ENCODE measurements at places on chromosomes 11 and 22.
A peak's percentile ranks its signal among the peaks of the same experiment; 100 is the strongest.

DNA sequence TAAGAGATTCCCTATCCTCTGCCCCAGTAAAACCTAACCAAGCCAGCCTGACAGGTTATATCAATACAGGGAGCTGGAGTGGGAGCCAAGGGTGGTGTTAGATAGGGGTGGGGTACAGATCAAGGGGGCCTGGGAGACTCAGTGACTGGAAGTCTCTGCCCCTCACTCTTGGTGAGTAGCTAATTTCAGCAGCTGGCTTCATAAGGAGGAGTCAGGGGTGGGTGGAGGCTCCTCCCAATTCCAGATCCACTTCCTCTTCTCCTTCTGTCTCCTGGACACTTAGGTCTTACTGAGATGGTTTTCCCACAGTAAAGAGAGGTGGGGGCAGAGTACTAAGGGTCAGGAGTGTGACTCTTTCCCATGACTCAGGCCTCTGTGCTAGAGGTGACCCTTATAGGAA is 1.1 kb upstream of the VSIG2 start:
- DNase-seq: no peak

DNA sequence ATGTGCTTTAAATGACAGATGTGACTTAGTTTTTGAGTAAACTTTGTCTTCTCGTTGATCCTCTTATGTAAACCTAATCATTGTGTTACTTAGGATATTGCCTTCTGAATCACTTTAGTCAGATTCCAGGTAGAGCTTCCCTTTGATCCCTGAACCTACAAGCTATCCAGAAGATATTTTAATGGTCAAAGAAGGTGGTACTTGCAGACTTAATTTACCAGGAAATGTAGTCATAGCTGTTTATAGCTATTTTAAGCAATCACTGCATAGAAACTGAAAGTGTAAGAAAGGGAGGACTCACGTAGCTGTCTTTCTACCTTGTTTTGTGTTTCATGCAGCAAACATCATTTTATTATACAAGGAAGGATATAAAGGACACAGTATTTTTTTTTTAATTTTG is 189.5 kb downstream of the DDX10 start:
- DNase-seq: no peak

DNA sequence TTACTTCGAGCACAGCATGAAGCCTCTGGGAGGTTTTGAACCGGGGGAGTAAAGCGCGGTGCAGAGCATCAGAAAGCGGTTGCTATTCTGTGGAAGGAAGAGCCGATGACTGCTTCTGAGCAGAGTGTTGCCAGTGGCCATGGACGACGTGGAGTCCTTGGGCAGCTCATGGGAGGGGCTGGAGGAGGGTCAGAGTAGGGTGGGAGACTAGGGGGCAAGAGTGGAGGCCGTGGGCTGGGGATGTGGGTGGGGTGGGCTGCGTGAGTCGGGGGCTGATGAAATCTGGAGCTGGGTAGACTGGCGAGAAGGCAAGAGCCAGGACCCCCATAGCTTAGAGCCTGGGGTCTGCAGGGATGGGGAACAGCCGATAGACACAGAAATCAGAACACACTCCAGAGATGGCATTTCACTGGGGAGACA is 40.2 kb downstream of the TBC1D22A start:
- DNase-seq: no peak

DNA sequence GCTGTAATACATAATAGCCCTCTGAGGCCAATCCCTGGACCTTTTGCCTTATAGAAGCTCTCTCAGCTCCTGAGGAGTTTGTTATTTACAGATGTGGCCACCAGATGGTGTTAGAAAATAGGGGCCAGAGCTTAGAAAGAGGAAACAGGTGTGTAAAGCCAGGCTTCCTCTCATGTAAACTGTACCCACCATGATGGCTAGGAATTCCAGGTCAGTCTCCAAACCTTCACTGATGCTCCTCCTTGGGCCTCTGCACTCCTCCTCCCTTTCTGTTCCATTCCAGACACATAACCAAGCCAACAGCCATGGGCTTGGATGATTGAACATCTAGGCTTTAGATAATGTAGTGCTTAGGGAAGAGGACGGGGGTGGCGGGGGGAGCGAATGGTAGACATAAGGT is 39.7 kb downstream of the USP35 start:
- DNase-seq: peak; percentile 63

DNA sequence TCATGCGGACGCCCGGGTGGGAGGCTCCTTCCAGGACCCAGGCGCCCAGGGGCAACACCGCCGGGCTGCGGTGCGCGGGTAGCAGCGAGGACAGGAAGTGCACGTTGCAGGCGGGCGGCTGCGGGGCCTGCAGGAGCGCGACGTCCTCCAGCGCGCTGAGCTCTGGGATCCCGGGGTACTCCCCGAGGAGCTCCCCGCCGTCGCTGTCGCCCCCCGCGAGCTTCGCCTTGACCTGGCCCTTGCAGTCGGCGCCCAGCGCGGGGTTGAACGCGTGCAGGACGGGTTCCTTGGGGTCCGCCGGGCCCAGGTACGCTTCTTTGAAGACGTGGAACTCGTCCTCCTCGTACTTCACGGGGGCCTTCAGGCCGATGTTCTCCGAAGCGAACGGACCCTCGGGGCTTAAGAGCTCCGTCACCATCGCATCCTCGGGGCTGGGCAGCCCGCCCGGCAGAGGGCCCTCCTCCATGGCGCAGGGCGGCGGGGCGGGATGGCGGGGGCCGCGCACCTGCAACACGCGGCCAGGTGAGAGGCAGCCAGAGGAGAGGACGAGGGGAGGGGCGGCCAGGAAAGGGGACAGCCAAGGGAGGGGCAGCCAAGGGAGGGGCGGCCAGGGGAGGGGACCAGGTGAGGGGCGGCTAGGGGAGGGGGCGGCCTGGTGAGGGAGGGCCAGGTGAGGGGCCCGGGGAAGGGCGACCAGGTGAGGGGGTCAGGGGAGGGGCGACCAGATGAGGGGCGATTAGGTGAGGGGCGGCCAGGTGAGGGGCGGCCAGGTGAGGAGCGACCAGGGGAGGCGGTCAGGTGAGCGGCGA is 921 bp downstream of the TESMIN start:
- DNase-seq: no peak

DNA sequence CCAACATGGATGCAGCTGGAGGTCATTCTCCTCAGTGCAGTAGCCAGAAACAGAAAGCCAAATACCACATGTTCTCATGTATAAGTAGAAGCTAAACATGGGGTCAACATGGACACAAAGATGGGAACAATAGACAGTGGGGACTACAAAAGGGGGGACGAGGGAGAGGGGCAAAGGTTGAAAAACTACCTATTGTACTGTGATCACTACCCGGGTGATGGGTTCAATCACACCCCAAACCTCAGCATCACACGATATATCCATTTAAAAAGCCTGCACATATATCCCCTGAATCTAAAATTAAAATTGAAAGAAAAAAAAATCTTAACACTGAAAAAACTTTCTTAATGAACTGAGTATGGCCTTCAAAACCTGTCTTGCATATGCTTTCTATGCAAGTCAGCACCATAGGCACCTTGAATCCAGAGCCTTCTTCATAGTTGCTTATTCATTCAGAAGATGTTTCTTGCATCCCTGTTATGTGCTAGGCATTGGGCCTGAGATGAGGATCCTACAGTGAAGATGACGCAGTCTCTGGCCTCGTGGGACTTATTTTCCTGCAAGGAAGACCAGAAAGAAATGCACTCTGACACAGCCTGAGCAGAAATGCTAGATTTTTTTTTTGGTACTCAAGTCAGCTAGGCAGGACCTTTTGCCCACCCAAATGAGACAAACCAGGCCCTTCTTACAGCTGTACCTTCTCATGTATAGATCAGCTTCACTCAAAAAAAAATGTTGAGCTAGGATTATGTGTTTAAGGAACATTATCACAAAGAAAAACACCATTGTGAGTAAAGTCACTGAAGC is 21.0 kb downstream of the NNMT start:
- no peak for DNase-seq

DNA sequence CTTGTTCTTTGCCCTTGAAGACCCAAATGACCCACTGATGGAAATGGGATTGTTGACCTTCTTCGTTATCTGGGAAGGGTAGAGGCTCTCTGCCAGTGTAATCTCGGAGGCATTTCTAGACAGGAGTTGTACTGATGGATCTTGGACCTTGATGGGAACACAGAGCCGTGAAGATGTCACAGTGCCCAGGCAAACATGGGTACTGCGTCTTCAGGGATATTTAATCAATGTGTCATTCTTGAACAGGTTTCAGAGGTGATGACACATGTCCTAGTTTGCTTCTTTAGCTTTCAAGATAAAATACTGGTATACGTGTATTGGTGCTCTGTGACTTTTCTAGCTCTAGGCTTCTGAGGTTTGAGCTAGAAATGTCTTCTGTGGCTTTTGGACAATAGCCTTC is 6.2 kb downstream of the LDLRAD3 start:
- DNase-seq: no peak

GRCh38 chr11:86672007-86672621 is at the start of gene ME3:
Gene ME3 (minus strand): TSS chr11:86672616.
- peak; percentile 23 for DNase-seq

- DNase-seq: no peak
These were observed 159.1 kb upstream of the CARD18 start for GRCh38 chr11:105298630-105299029.

- no peak for DNase-seq
These were observed 4.8 kb upstream of the IGF2 start for GRCh38 chr11:2143799-2144543.

GRCh38 chr22:37419969-37420685 is 7.2 kb downstream of the ELFN2 start:
- no peak for DNase-seq

DNA sequence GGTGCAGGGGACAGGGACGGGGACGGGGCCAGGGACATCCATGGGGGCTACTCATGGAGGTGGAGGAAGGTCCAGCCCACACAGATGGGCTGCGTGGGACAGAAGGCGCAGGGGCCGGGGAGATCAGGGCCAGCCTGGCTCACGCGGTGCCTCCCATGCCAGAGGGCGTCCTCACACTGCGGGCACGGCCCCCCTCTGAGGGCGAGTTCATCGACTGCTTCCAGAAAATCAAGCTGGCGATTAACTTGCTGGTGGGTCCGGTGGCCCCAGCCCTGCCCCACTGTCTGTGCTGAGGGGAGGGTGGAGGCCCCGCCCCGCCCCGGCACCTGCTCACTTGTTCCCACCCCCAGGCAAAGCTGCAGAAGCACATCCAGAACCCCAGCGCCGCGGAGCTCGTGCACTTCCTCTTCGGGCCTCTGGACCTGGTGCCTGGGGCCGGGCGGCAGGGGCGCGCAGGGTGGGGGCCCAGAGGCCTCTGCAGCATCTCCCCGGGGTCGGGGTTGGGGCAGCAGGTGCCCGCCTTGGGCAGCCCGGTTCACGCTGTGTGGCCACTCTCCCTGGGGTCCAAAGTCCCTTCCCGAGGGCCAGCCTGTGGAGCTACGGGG is 15.8 kb downstream of the EPS8L2 start:
- no peak for DNase-seq

GRCh38 chr22:16699326-16699725 is 106.7 kb upstream of the CCT8L2 start:
- no peak for DNase-seq

GRCh38 chr11:133835593-133836548 is 9.4 kb downstream of the SPATA19 start:
- DNase-seq: no peak

- DNase-seq: no peak
These were observed 1.1 kb upstream of the FBXO7 start for GRCh38 chr22:32473388-32473952.

DNA sequence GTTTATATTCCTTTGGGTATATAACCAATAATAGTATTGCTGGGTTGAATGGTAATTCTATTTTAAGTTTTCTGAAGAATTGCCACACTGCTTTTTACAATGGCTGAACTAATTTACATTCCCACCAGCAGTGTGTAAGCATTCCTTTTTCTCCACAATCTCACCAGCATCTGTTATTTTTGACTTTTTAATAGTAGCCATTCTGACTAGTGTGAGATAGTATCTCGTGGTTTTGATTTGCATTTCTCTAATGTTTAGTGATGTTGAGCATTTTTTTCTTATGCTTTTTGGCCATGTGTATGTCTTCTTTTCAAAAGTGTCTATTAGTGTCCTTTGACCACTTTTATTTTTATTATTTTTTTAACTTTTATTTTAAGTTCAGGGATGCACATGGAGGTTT is 275.3 kb downstream of the METTL15 start:
- no peak for DNase-seq

DNA sequence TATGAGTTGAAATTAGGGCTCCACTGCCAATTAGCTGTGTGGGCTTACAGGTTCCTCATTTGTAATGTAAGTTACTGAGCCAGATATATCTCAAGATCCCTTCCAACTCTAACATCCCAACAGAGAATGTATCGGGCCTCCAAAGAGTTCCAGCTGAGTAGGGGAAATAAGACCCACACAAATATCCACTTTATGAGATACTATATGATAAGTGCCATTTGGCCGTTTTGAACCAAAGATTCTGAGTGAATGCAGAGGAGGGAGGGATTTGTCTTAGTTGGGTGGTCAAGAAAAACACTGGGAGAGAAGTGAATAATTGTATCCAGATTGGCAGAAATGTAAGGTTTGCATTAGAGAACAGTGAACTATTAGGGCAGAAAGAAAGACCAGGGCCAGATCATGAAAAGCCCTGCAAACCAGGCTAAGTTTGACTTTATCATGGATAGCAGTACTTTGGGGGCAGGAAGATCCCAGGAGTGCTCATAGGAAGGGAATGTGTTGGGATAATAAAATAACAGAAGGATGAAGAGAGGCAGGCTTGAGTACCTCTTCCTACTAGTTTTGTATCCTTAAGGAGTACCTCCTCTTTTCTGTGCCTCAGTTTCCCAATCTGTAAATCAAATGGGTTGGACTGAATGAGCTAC is 63.9 kb downstream of the RPL27A start:
- DNase-seq: no peak

DNA sequence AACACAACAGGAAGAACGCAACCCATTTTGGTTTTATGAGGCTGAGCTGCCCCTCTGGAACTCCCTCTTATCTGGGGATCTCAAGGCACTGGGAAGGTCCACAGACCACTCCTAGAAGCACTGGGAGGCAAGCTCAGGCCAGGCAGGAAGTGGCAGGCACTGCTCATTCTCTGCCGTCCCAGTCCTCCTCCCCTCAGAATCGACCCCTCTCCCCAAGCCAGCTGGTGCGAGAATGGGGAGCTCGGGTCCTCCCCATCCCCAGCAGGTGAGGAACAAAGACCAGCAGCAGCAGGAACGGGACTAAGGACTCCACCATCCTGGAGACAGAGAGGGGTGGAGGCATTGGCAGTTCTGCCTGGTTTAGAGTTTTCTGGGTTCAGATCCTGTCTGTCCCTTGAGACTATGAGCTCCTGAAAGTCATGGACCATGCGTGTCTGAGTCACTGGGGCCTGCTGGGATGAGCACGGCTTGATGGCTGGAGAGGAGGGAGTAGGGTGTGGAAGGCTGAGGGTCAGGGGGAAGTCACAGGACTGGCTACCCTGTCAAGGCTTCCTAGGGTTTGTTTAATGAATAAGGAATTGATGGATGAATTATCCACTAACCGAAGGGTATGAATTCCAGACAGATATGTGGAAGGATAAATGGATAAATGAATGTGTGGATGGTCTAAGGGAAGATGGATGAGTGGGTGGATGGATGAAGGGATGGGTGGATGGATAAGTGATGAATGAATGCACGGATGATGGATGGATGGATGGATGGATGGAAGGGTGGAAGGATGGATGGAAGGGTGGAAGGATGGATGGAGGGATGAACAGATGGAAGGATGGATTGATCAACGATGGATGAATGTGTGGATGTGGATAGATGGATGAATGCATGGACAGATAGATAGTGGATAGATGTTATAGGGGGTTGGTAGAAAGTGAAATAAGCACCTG is 6.4 kb downstream of the MYEOV start:
- DNase-seq: no peak

- DNase-seq: no peak
These were observed 768 bp downstream of the LDHA start for GRCh38 chr11:18394928-18395734.

- no peak for DNase-seq
These were observed 263.0 kb upstream of the CADM1 start for GRCh38 chr11:115767047-115767802.

GRCh38 chr11:76794371-76795289 is 11.5 kb downstream of the TSKU start:
- DNase-seq: no peak

All from tibial nerve (tissue), 4 donors.